NCI-H82 (cell line): ENCODE measurements at places on chromosomes 13 and 19.
A peak's percentile ranks its signal among the peaks of the same experiment; 100 is the strongest.

GRCh38 chr13:84431646-84432045 is 549.4 kb upstream of the SLITRK1 start:
- no peak for DNase-seq

DNA sequence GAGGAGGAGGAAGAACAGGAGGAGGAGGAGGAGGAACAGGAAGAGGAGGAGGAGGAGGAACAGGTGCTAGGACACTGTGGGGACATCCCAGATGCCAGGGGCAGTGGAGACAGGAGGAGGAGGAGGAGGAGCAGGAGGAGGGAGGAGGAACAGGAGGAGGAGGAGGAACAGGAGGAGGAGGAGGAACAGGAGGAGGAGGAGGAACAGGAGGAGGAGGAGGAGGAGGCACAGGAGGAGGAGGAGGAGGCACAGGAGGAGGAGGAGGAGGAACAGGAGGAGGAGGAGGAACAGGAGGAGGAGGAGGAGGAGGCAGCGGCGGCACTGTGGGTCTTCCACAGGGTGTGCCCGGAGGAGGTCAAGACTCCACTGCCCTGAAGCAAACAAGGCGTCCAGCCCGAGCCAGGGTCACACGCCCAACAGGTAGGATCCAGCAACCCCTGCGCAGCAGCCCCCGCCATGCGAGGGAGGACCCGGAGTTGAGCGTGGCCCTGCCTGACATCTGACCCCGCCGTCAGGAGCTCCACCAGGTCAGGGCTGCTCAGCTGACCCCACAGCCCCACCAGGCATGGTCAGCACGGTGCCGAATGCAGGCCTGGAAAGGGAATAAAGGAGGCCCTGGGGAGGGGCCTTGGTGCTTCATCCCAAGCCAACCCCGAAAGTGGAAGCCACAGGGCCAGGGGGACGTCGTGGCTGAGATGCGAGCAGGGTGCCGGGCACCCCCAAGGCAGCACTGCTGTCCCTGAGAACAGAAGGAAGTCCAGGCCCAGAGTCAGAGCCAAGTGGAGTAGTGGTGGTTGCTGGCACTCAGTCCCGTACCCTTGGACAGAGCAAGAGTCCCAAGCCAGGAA is 9.2 kb downstream of the SBNO2 start:
- DNase-seq: no peak

DNA sequence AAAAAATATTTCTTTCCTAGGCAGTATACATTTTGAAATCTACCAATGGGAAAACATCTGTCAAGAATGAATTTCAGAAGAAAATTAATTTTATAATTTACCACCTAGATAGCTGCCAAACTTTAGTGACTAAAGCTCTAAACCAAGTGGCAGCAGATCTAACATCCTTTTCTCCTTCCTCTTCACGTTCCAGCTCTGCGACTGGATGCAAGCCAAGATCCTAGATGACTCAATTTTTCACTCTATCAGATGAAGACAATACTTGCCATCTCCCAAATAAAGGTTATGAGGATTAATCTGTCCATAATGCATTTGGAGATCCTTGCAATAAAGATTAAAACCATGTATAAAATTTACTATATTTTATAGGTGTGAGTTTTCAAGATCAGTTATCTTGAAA is 66.7 kb upstream of the MIR17HG start:
- no peak for DNase-seq

GRCh38 chr13:33472446-33472845 is 186.9 kb upstream of the STARD13 start:
- DNase-seq: no peak

GRCh38 chr19:40555978-40556689 is 20.5 kb upstream of the SHKBP1 start:
- DNase-seq: no peak

- peak; percentile 88 for DNase-seq
These were observed 304.8 kb upstream of the MAB21L1 start for GRCh38 chr13:35781036-35782000.

DNA sequence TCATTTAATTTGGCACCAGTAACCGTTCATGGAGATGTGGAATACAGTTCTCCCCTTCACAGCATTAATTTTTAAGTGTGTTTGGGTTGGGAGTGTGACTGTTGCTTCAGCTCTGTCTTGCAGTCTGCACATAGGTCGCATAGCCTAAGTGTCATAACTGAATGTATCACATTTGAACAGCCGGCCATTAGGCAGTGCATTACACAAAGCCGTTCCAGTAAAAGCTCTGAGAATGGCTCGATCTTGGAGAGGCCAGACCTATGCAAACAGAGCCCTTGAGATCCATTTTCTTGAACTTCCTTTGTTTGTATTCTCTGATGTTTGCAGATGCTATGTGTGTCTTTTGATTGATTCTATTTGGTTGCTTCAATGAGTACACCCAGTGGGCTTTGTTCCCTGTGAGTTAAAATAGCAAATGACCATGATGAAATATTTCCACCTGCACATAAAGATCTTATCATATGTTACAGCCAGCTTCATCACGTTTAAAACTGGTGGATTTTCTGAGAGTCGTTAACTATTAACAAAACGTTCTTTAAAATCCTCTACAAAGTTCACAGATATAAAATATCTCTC is 1104.9 kb upstream of the SLC10A2 start:
- DNase-seq: no peak
